Psoas muscle (tissue), 8 donors: ENCODE measurements at places on chromosomes 3 and 15. TPM values are rescaled to one million over a fixed set of nuclear protein-coding genes. Genes with fewer than 3 reads are reported as not detected.

DNA sequence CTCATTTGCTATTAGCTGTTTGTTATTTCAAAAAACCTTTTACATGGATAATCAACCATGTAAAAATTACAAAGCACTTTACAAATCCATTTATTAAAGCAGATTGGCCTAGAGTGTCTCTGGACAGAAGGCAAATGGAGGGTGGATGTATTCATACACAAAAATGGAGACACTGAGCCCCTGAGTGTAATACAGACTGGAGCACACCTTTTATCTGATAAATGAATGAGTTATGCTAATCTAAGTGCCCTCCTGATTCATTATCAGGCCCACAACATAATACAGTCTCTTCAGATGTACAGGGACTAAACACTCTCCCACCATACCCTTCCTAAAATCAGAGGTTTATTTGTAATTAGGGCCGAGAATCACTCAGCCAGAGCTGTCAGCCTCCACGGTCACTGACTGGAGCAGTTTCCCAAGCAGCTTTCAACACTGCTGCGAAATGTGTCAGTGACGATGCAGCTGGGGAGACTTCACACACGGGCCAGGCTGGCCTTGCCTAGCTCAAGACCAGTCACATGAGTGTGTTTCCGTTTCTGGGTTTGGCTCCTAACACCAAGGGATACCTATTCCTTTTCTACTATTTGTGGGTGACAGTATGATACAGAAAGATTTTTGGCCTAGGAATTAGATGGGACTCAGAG lies 271.8 kb downstream of the ZIC1 start:
- H3K36me3 ChIP-seq = no peaks in the 10 kb centered on the region
- peaks cover 14% of the 10 kb centered on the region for H3K4me1 ChIP-seq
- no peak overlapping the region for H3K4me3 ChIP-seq

Gene TSEN2
- 12.5 TPM for total RNA-seq

DNA sequence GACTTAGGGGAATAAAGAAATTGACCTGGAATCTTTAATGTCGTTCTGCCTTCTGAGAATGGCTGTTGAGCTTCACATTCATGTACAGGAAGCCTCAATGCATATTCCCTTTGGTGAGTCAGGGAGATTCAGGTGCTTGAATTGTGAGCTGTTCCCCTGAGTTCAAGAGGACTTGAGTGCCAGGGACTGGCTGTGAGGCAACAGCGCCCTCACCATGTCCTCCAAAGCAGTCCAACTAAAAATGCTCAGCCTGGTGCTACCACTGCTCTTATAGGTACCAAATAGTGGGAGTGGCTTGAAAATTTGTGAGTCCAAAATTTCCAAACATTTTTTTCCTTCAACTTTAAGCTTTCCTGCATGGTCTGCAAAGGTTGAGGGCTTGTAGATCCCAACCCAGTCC lies 54.1 kb downstream of the LEO1 start:
- H3K27me3 ChIP-seq = no peaks in the 10 kb centered on the region
- H3K4me1 ChIP-seq = no peaks in the 10 kb centered on the region
- no peak overlapping the region for H3K27ac ChIP-seq
- DNase-seq = no peak
- H3K36me3 ChIP-seq = peaks cover 81% of the 10 kb centered on the region
- H3K4me3 ChIP-seq = no peak overlapping the region

Gene CPNE4
- total RNA-seq = not detected

Gene GPR149
- total RNA-seq = not detected

DNA sequence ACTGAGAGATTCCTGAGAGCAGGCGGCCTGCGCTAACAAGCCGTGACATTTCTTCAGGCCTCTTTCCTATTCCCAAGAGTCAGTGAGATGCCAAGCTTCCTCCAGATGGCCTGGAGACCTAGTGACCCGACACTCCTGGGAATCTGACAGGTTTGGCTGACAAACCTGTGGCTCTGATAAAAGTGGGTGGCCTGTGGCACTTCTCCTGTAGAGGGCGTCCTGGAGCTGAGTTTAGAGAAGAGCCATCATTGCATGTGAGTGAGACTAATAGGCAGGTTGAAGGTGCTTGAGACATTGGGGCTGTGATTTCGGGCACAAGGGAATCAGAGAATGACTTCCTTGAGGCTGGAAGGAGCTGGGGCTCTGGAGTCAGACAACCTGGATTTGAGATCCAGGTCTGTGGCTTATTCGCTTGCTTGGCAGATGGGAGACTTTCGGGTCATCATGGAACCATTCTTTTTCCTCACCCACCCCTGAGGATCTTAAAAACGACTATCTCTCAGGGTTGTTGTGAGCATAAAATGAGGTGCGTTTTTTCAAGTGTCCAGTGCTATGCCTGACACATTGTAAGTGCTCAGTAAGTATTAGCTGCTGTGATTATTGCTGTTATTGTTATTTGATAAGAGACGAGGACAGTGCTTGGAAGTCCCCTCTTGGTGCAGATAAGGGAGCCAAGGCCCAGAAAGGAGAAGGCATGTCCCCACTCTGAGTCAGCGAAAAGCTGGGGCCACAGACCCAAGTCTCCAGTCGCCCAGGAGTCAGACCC lies 77.2 kb downstream of the SCN10A start:
- H3K27me3 ChIP-seq = no peaks in the 10 kb centered on the region
- no peaks in the 10 kb centered on the region for H3K36me3 ChIP-seq
- H3K27ac ChIP-seq = no peak overlapping the region
- H3K4me3 ChIP-seq = no peak overlapping the region

Gene BOC
- total RNA-seq = 5.3 TPM

DNA sequence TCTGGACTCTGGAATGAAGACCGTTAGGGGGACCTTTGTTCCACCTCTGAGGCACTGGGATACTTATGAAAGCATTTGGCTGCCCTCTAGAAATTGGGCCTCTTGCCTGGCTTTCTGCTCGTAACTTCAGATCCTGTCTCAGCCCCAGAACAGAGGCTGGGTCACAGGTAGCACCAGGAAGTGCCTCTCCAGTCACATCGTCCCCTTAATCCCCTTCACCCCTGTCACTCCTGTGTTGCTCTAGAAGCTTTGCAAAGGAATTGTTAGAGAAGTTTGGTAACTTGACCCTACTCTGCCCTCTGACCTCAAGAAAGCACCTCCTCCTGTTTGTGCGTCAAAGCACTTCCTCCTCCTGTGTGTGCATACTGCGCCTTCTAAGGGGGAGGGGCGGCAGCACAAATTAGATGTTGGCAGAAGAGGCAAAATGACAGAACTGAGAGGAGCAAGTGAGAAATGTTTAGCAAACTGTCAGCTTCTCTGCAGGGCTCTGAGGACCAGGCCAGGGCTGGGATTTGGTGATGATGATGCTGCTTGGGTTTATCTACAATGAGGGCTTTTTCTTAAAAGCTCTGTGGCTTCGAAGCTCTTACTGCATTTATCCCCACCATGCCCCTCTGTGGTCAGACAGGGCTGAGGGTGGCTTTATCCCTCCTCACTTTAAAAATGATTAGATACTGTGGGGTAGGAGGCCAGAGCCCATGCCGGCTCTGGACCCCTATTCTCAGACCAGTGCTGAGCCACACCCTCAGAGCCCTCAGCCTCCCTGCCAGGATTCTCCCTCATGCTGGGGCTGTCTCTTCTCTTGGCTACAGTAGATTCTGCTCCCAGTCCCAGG lies 76.2 kb downstream of the LARS2 start:
- no peak for DNase-seq
- peaks cover 7% of the 10 kb centered on the region for H3K36me3 ChIP-seq
- H3K27ac ChIP-seq = no peak overlapping the region
- H3K4me3 ChIP-seq = no peak overlapping the region
- H3K4me1 ChIP-seq = no peaks in the 10 kb centered on the region

DNA sequence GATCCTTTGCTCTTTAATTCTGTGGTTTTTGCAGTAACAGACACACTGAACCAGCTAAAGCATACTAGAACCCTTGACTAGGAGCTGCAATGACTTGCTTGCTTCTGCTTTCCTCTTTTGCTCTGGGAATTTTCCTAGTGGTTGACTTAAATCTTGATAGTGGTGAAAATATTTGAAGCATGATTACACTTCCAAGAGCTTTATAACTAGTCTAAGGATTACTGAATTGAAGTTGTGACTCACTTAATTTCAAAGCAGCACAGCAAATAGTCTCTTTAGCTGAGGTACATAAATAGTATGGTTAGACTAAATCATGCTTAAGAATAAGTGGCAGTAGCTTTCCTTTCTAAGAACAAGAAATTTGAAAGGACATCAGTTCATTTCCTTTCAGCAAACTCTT lies 513.5 kb upstream of the GBE1 start:
- no peaks in the 10 kb centered on the region for H3K27me3 ChIP-seq
- H3K4me3 ChIP-seq = no peak overlapping the region
- no peaks in the 10 kb centered on the region for H3K4me1 ChIP-seq
- H3K27ac ChIP-seq = no peak overlapping the region
- DNase-seq = no peak
- no peaks in the 10 kb centered on the region for H3K36me3 ChIP-seq

DNA sequence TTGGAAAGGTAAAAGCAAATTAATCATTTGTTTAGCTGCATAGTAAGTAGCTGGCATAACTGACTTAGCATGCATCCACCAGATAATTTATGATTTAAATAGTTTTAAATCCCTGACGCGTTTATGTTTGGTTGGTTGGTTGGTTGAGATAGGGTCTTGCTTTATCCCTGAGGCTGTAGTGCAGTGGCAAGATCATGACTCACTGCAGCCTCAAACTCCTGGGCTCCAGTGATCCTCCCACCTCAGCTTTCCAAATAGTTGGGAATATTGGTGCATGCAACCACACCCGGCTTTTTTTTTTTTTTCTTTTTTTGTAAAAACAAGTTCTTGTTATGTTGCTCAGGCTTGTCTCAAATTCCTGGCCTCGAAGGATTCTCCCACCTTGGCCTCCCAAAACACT lies 263.4 kb downstream of the MCTP2 start:
- H3K4me1 ChIP-seq = no peaks in the 10 kb centered on the region
- H3K4me3 ChIP-seq = no peak overlapping the region
- no peaks in the 10 kb centered on the region for H3K36me3 ChIP-seq
- H3K27ac ChIP-seq = no peak overlapping the region

Gene LDHAL6B
- total RNA-seq = not detected

GRCh38 chr3:46130631-46131310 lies 77.3 kb downstream of the CCR1 start:
- H3K27ac ChIP-seq = no peak overlapping the region
- no peaks in the 10 kb centered on the region for H3K27me3 ChIP-seq
- no peak for DNase-seq
- no peaks in the 10 kb centered on the region for H3K4me1 ChIP-seq
- no peaks in the 10 kb centered on the region for H3K36me3 ChIP-seq
- no peak overlapping the region for H3K4me3 ChIP-seq

- no peak overlapping the region for H3K4me3 ChIP-seq
- no peak for DNase-seq
- no peaks in the 10 kb centered on the region for H3K36me3 ChIP-seq
- H3K4me1 ChIP-seq = no peaks in the 10 kb centered on the region
- no peak overlapping the region for H3K27ac ChIP-seq
Observed at GRCh38 chr15:62223020-62223419, 57.9 kb upstream of the C2CD4B start.

- H3K36me3 ChIP-seq = no peaks in the 10 kb centered on the region
- H3K4me3 ChIP-seq = no peak overlapping the region
- no peaks in the 10 kb centered on the region for H3K27me3 ChIP-seq
- H3K27ac ChIP-seq = no peak overlapping the region
Observed at GRCh38 chr3:162774613-162775100, 1278.0 kb downstream of the OTOL1 start.
